ENCODE measurements at places on chromosomes 6 and 20.

GRCh38 chr6:163828038-163828795, 413.7 kb downstream of the QKI start:
- DNase-seq, result no peak

GRCh38 chr6:14412026-14412425, 294.5 kb downstream of the CD83 start:
- no peak for DNase-seq

DNA sequence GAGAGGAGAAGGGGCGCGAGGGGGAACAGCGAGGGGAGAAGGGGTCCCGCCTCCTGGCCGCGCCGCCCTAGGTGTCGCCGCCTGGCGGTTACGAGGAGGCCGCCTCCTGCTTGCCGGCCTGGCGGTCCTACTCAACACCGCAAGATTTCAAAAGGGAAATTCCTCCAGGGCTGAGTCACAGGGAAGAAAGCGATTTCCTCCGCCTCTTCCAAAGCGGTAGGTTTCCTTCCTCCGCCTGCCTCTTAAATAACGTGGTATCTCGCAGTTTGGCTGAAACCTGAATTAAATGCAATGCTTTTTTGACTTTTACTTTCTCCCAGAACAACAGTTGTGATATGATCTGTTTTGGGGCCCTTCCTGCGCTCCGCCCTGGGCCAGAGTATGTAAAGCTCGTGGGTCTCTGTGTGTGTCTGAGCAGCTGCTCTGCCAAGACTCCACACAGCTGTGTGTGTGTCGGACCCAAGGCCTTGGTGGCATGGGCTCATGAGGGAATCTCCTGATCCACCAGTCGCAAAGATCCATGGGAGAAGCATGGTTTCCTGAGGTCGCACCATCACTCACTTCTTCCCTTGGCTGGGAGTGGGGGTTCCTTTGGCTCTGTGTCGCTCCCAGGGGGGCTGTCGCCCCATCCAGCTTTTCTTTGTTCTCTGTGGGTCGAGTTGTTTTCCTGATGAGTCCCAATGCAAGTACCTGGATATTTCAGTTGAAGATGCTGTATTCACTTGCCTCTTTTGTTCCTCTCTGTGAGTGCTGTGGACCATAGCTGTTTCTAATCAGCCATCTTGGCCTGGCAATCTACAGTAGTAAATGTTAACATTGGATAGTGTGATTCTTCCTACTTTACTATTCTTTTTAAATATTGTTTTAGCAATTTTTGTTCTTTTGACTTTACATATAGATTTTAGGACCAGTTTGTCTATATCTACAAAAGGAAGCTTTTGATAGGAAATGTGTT, 31.6 kb upstream of the NOTCH4 start:
- DNase-seq, result no peak

GRCh38 chr20:2378893-2379292, 1.8 kb upstream of the TGM6 start:
- DNase-seq, result no peak

GRCh38 chr6:105781248-105781647, 304.9 kb upstream of the PRDM1 start:
- DNase-seq, result no peak

GRCh38 chr20:35878113-35878625, 76.1 kb downstream of the SCAND1 start:
- no peak for DNase-seq

Data from NCI-H345 (cell line).